ENCODE measurements at places on chromosomes 3 and 15.

DNA sequence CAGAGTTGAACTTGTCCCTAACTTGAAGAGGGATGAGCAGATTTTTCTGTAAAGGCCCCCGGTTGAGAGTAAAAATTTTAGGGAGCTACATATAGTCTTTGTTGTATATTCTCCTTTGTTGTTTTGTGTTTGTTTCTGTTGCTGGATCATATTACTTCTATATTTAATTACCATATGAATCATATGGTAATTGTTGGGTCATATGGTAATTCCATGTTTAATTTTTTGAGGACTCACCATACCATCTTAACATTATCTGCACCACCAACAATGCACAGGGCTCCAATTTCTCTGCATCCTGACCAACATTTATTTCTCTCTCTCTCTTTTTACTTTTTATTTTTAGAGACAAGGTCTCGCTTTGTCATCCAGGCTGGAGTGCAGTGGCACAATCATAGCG lies 7.4 kb upstream of the ZFYVE19 start:
- no peak for DNase-seq

DNA sequence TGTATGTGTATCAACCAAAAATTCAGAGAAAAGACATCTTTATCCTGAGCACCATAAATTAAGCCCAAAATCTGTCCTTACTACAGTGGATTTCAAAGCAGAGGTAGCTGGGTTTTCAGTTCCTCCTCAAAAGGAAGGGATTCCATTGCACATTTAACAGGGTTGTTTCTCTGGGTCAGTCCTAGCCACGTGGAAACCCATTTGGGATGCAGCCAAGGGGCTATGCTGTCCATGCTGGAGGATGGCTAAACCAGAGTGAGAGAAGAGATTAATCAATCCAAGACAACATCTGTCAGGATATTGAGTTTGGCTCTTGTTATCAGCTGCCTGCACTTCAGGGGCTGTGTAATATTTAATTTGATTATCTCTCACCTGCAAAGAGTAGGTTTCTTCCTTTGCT lies 28.1 kb downstream of the LSAMP start:
- no peak for DNase-seq

DNA sequence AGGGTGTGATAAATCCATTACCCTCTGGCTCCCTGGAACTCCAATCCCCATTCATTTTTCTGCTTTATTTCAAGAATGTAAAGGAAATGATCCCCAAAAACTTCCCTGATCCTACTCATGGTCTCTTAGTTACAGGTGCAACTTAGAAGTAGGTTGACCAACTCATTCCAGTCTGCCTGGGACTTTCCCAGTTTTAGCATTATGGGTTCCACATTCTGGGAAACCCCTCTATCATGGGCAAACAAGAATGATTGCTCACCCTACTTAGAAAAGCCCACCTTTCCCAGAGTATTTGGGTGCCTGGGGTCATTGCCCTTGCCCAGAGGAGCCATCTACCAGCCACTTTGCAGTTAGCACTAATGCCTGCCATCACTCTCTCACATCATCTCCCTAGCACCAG lies 15.6 kb downstream of the CLDN18 start:
- no peak for DNase-seq

DNA sequence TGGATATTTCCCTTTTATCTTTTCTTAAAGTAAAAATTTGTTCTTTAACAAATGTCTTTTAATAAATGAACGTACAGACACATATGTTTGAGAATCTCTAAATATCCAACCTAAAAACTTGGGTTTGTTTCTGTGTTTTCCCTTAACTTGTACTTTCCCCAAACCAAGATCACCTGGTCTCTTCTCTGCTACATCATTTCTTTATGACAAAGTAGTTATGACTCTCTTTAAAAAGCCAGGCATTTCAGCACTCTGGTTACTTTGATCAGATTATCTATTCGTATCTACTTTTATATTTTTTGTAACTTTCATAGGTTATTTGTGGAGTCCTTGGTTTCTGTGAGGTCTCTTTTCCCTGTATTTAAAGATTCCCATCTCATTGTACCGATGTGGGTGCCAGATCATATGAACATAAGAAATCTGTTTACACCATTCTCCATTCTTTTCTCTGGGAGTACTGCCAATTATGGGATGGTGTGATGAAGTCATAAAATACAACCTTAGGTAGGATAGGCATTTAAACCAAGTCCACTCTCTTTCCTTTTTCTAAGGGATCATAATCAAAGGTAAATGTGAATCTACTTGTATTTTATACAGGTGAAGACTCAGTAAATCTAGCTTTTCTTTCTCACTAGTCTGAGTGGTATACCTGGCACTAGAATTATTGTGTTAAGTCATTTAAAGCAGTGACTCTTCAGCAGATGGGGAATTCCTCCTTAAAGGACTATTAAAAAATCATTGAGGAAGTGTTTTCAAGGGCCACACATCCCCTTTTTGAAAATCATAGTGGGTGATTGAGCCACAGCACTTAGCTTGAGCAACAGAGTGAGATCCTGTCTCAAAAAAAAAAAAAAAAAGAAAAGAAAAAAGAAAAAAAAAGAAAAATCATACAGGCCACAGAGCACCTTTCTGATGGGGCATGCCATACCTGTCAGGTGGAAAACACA lies 12.4 kb upstream of the NFKBIZ start:
- DNase-seq = no peak

GRCh38 chr15:101497017-101497416 lies 7.5 kb upstream of the PCSK6 start:
- DNase-seq = no peak
